ENCODE measurements at places on chromosomes 3 and 15.
A peak's percentile ranks its signal among the peaks of the same experiment; 100 is the strongest.

DNA sequence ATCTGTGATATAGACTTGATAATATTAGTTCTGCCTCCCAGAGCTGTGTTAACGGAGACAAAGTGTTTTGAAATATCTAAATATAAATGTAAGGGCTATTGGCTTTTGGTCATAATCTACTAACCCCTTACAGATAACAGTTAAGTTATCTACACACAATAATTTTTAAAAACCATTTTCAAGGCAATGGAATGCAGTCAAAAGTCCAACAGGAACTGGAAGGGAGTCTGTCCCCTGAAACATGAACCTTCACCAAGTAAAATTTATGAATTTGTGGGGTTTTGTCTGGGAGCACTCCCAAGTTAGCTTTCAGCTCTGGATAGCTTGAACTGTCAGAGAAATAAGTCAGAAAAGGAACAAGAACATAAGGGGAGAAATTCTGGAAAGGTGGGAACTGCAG lies 312.3 kb upstream of the ICE2 start:
- no peak for DNase-seq

DNA sequence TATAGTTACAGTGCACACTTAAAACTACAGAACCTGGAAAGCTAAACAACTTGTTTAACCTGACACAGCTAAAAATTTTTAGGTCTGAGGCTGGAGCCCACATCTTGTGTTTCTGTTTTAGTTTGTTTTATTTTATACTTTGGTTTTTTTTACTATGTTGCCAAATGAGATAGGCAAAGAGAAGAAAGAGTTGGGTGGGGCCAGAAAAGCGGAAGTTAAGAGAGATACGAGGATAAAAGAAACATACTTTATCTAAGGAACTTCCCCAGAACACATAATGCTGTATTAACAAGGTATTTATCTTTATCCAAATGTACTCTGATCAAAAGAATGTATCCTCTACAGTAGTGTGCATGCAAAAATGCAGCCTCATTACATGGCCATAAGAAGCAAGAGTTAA lies 1145.7 kb downstream of the EPHA3 start:
- DNase-seq, result no peak

DNA sequence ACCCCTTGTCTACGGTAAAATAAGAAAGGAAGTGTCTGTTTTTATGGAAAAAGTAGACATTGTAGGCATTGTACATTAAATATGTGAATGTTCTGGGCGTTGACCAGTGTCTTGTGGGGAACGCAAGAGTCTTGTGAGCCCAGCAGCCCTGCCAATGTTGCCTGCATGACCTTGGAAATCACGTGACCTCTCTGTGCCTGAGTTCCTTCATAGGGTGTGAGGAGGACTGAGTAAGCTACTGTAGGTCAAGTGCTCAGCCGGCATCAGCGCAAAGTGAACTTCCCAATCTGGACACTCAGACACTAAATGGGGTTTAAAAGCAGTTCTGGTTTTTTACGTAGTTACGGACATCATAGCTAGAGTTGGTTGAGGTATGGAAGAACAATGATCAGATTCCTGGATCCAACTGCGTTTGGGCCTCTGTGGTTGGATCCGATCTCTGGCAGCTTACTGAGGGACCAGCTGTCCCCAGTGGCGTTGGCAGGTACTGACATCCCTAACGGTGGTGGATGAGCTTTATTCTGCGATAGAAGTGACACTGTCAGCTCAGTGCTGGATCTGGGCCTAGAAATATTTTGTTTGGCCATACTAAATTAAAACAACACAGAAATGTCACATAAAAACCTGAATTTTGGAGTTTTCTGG lies 63.8 kb downstream of the SPSB4 start:
- DNase-seq, result no peak

DNA sequence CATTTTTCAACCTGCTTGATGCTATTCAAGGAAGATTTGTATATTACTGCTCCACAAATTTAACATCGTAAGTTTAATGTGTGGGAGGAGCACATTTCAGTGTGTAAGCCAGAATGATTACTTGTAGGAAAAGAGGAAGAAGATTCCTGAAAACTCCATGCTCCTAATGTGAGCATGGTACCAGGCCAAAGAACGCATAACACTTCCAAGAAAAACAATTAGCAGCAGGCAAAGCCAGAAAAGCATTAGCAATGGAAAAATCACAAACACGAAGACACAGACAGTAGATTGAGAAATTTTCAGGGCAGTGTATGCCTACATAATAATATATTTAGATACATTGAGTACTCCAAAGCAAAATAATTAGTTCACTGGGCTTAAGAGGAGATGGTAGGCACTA lies 96.6 kb upstream of the CBLB start:
- DNase-seq, result no peak

DNA sequence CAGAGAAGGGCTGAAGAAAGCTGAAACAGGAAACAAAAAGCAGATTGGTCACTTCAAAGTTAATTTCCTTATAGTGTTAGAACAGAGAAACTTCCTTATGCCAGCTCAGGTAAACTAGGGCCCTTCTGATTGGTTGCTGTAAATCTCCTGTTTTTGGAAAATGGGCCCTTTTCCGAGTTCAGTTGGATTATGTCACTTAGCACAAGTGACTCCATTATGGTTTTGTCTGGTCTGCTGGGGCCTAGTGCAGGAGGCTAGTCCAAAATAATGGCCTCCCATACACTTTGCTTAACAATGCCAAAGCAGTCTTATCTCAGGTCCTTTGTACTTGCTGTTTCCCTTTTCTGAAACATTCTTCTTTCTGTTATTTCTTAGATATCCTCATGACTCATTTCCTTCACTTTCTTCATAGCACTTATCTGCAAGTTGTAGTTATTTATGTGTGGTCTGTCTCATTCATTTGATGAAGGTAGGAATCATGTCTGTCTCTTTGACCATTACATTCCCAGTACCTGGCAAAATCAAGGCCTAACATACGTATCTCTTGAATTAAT lies 7.7 kb upstream of the DCP1A start:
- DNase-seq, result no peak

DNA sequence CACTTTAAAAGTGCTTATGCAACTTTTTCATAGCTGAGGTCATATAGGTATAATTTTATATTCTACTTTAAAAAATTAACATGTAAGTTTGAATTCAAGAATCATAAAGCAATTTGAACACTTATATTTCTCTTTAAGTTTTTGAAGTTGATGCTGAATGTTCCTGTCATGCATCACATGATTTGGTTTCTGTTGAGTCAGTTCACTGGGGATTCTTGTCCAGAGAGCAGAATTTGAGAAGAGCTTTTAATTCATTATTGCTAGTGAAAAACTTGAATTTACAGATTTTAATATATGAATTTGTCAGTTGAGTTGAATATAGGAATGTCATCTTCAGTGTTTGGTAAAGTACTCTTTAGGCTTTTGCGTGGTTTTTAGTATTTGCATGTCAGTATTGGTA lies 7.9 kb downstream of the SLC25A26 start:
- no peak for DNase-seq

DNA sequence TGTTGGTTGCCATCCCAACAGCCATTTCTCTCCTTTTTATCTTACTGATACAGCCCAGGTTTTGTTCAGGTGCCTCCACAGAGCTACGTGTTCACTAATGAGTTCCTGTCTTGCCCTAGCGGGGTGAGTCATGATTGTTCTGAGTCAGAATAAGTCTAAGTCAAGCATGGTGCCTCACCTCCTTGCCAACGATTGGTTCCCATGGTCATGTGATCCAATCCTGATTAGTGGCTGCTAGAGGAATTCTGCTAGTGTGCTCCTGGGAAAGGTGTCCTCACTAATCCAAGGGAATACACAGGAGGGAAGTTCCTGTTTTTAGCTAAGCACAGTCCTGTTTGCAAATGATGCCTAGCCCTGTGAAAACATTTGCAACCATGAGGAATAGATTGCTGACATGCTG lies 99.8 kb downstream of the NSUN3 start:
- DNase-seq, result no peak

DNA sequence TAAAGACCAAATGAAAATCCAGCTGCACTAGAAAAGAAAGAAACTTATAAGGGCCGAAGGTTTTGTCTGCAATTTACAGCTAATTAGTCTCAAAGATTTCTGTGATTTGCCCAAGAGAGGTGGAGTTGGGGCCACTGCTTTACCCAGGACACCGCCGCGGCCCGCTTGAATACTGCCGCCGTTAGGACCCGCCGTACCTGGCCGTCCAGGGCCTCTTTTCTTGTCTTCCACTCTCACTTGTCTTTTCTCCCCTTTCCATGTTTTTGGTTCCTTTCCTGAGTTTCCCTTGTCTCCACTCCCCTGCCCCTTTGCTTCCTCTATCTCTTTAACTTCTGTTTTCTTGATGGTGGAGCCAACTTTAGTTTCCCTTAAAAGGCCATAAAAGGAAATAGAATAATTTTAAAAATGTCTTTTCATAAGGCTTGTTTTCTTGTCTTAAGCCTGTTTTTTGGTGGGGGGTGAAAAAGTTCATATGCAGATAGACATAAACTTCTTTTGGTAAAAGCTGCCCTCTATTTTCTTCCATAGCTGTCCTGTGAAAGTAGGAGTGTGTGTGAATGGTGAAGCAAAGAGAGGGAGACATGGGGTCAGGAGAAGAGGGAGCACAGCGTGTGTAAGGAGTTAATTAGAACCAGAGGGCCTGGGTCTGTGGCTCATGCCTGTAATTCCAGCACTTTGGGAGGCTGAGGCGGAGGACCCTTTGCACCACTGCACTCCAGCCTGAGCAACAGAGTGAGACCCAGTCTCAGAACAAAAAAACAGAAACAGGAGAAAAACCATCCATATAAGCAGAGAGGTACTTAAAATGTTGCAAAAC lies 16.0 kb upstream of the CCNL1 start:
- DNase-seq, result no peak

DNA sequence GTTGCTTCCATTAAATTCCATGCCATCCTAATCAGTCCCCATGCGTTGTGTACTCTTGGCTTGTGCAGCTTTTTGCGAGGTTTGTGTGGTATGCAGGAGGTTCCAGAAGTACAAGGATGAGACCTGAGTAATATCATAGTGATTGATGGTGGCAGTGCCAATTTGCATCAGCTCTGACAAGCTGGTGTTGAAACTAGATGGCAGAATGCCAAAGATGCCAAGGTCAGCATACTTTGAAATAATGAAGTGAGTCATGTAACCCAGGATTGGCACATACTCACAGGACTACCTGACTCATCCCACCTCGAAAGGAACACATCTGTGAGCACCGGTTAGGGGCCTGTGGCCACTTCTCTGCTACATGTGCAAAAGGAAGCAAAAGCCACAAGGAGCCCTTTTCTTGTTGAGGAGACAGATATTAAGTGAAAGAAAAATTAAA lies 14.3 kb downstream of the KAT2B start:
- peak; percentile 38 for DNase-seq

GRCh38 chr15:93640411-93640962 lies 551.5 kb upstream of the RGMA start:
- DNase-seq, result no peak

DNA sequence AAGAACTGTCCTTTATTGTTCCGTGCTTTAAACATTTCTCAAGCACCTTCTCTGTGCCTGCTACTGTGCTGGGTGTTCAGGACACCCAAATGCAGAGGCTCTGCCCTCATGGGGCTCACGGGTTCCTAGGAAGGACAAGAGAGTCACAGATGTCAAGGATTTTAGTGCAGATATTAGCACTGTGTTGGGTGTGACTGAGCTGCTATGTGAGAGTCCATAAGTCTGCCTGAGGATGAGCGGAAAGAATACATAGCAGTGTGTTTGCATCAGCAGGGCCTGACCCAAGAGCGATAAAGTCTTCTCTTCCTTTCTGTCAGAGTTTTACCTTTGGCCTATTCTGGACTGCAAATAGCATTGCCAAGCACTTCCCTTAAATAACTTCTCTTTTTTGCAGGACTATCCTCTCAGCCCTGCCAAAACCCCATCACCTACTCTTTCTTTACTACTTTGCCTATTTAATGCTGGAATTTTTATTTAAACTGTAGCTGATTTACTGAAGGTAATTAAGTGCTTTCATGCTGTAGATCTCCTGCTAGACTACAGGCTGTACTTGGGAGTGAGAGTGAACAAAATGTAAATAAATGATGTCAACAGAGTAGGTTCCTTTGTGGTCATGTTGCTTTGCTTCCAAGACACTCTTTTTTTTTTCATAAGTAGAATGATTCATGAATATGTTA lies 459.4 kb upstream of the TPRG1 start:
- no peak for DNase-seq

- DNase-seq, result no peak
These were observed 93.8 kb upstream of the PDZRN3 start for GRCh38 chr3:73718326-73719110.

GRCh38 chr3:127124120-127124519 lies 68.8 kb upstream of the PRR23E start:
- no peak for DNase-seq

DNA sequence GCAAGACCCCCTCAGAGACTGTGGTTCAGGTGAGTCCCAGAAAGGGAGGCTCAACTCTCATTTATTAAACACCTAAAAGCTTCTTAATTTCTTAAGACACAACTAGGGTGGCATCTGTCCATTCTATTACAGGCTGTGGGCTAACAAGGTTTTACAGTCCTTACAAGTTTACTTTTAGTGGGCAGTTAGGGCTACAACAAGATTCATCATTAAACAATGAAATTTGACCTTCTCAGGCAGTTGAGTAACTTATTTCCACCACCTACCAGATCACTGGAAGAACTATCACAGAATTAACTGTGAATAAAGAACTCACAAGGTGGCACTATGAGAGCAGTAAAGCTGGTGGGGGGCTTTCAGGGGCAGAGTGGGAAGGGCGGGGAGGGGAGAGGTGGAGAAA lies 132.6 kb downstream of the PLD1 start:
- DNase-seq, result no peak

DNA sequence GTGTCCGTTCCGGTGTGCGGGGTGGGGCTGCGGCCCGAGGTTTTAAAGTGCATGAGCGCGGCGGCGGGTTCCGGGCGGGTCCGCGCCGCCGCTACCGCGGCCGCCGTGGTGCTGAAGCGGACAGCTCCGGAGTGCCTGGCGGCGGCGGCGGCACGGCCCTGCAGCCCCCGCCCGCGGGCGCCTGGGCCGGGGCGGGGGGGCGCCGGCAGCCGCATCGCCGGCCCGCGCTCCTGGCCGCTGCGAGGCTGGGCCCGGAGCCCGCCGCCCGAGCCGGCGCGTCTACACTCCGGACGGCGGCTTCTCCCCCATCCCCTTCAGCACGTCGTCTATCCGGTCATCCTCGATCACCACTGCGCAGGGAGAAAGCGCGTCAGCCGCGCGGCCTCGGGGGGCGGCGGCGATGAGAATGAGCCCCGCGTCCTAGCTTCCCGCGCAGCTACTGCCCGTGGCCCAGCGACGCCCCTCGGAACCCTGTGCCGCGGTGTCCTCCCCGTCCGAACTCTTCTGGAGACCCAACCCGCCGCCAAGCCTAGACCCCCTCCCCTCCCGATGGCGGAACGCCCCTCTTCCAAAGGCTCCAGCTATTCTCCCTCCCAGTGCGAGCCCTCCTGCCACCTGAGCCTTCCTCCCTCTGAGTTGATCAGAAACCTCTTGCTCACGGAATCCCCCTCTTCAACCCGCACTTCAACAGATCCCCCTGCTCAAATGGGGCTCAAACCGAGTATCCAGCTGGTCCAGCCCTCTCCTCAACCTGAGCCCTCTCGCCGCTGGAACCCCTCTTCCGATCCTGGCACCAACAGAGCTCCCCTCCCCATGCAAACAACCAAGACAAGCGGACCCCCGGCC lies 1.3 kb downstream of the CAMK2N2 start:
- DNase-seq, result peak; percentile 17

GRCh38 chr3:115301364-115301860 lies 154.3 kb upstream of the ZBTB20 start:
- no peak for DNase-seq
